Activated CD4-positive, alpha-beta memory T cell treated with anti-CD3 and anti-CD28 coated beads, Interleukin-2, amount 10 ng/mL, durations not matched to agents 7 days and 5 days (primary cell): ENCODE measurements at places on chromosomes 6 and 20.

GRCh38 chr20:5786930-5787795 lies 37.0 kb downstream of the SHLD1 start:
- DNase-seq: no peak

DNA sequence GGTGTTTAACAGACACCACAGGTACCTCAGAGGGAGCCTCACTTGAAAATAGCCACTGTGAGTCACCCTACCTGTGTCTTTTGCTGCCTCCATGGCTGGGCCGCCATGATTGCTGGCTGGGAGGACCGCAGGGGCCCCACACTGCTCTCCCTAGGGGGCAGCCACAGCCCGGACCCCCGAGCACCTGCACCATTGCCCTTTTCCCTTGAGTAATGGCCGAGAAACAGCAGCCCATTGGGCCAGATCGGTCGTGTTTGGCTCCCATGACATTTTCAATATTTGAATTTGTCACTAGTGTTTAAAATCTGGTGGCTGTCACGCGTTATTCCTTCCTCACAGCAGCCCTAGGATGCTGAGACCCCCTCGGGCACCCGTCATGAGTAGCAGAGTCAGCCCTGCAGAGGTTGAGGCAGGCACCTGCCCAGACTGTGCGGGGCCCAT lies 6.7 kb downstream of the ZBP1 start:
- no peak for DNase-seq

DNA sequence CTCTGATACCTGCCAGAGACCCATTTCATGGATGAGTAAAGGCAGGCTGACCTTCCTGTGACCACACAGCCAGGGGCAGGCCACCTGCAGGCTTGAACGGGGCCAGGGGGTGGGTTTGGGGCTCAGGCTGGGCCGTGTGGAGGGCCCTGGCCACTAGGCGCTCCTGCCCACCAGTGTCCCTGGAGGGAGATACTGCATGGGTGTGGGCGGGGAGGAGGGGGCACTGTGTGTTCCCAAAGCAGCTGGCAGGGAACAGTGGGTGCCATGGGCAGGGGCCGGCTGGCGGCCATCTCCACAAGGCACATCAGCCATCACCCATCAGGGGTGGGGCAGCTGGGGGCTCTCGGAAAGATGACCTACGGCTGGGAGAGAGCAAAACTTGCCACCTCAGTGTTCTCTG lies 15.4 kb downstream of the SRC start:
- DNase-seq: no peak

DNA sequence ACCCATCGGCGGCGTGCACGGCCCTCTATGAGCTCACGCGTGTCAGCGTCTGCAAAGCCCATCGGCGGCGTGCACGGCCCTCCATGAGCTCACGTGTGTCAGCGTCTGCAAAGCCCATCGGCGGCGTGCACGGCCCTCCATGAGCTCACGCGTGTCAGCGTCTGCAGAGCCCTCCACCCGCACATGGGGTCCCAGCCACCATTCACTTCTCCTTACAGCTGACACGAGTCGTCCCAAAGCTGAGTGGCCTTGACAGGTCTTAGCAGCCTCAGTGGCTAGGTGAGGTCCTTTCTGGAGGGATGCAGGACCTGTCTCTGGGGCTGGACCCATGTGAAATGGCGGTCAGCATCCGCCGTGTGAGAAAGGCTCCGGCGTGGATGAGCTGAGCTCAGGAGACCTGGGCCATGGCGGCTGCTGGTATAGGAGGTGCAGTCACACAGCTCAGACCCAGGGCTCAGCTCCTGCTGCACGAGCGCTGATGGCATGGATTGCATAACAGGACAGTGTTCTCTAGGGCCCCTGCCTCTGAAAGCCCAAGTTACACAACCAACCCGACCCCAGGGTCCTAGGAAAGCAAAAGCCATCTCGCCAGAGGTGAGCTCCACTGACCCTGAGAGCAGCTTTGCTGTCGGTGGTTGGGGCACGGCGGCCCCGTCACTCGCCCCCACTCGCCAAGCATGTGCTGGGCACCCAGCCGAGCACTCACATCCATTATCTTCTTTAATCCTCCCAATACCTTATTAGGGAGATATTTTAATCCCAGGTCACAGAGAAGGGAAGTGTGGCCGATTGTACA lies 38.9 kb downstream of the DLL1 start:
- DNase-seq: no peak

- no peak for DNase-seq
Measured at GRCh38 chr6:143328876-143329275, 121.6 kb downstream of the ADAT2 start.

- DNase-seq: no peak
Measured at GRCh38 chr20:21968486-21968885, 263.0 kb downstream of the PAX1 start.

- DNase-seq: no peak
Measured at GRCh38 chr6:54624779-54625178, 221.8 kb upstream of the FAM83B start.

- no peak for DNase-seq
Measured at GRCh38 chr20:23140991-23141390, 54.9 kb upstream of the CD93 start.

GRCh38 chr6:16669227-16669626 lies 92.0 kb downstream of the ATXN1 start:
- peak; percentile 86 for DNase-seq

GRCh38 chr6:35327349-35328027 lies 14.9 kb upstream of the PPARD start:
- DNase-seq: peak; percentile 81

- no peak for DNase-seq
Measured at GRCh38 chr6:144653885-144654505, 368.9 kb downstream of the UTRN start.

DNA sequence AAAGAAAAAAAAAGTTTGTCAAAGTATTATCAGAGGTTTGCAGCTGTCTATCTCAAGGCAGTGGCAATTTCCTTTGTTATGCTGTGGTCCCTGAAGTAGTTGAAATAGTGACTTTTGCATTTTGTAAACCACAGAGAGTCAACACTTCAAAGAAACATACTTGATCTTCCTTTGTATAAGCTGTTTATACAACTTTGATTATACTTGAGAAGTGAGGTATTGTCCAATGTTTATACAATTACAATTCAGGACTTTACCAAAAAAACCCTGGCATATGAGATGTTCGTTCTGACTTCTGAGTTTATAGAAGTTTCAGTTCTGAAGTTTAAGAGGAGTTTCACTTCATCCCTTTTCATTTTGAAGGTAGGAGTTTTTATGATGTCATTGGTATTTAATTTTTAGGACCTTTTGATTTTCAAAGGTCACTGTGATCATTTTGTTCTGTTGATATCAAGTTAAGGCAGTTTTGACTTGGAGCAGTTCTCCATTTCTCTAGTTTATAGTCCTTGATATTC lies 4.0 kb downstream of the STK4 start:
- DNase-seq: no peak

- DNase-seq: no peak
Measured at GRCh38 chr6:166683477-166683876, 56.4 kb upstream of the RPS6KA2 start.

DNA sequence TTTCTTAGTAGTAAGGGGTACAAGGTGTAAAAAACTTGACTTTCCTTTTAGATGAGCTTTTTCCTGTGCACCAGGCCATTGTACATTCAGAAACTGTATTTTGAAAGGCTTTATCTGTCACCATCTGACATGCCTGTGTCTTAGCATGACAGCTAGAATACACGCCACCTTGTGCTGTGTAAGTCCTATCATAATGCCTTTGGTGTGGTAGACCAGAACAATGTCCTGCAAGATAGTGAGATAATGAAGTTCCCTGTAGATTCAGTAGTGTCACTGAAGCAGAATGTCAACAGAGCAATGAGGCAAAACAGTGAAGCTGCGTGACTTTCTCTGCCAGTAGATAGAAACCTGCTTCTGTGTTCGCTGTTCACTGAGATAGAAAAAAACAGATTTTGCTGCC lies 105.8 kb downstream of the JAG1 start:
- peak; percentile 20 for DNase-seq

- DNase-seq: no peak
Measured at GRCh38 chr6:113290684-113291083, 566.5 kb upstream of the MARCKS start.

GRCh38 chr6:19324376-19324775 lies 512.8 kb upstream of the ID4 start:
- no peak for DNase-seq

GRCh38 chr6:16806363-16806762 lies 45.1 kb upstream of the ATXN1 start:
- no peak for DNase-seq

GRCh38 chr6:119349361-119350201 lies at the start of gene MAN1A1:
Gene MAN1A1 (minus strand): TSS chr6:119349761. CDS start chr6:119349065, 696 bp downstream.
- peak; percentile 91 for DNase-seq

- DNase-seq: no peak
Measured at GRCh38 chr6:489001-489400, 97.4 kb downstream of the IRF4 start.

GRCh38 chr6:45589367-45589766 lies 211.6 kb upstream of the SUPT3H start:
- DNase-seq: no peak

DNA sequence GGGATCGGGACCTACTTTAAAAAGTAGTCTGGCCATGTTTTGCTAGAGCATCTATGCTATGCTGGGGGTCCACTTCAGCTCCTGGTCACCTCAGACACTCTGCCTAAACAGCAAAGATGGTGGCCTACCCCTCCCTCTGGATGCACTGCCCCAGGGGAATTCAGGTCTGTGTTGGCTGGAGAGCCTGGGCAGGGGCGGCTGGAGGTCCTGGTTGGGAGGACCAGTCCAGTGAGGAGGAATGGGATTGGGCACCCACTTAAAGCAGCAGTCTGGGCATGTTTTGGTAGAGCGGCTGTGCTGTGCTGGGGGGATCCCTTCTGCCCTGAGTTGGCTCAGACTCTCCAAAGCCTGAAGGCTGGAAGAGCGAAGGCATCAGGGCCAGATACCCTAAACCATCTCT lies 23.2 kb upstream of the TCF21 start:
- DNase-seq: no peak

- DNase-seq: peak; percentile 46
Measured at GRCh38 chr20:1619861-1620444, at the start of gene SIRPB1. Gene SIRPB1 (minus strand): TSS chr20:1620009. CDS start chr20:1619944, 65 bp downstream.

DNA sequence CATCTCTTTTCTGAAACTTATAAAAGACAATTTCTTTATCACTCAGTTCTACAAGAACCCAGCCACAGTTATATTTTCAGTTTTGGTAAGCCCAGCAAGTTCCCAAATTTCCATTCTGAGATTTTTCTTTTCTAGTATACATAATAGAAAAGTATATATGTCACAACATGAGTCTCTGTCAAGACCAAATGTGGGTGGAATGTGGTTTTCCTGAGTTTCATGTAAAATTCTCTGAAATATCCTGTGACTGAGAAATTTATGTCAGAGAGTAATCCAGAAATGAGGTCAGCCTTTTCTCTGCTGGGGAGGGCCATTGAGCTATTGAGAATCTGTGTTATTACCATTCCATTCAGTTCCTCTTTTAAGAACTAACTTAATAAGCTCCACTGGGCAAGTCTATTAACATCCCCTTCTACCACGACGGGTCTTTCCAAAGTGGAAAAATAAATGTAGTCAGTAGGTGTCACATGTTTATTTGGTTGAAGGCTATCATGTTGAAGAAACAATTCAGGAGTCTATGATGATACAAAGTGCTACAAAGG lies 100.7 kb upstream of the HMGN3 start:
- DNase-seq: no peak

DNA sequence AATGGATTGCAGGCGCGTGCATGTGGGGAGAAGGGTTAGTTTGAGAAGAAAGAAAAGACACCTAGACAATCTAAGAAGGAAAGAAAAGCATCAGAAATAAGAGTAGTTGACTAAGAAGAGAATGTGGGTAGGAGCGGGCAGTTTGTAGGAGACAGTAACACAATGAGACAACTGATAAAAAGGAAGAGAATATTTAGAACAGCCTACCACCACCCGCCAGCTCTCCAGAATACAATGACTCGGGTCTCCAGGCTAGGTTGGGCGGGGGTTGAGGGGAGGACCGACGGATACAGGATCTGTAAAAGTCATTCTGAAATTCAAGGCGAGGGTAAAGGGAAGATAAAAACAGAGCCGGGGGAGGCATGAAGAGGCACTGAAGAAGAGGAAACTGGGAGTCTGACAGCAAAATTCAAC lies 712 bp downstream of the ABHD16A start:
- no peak for DNase-seq

DNA sequence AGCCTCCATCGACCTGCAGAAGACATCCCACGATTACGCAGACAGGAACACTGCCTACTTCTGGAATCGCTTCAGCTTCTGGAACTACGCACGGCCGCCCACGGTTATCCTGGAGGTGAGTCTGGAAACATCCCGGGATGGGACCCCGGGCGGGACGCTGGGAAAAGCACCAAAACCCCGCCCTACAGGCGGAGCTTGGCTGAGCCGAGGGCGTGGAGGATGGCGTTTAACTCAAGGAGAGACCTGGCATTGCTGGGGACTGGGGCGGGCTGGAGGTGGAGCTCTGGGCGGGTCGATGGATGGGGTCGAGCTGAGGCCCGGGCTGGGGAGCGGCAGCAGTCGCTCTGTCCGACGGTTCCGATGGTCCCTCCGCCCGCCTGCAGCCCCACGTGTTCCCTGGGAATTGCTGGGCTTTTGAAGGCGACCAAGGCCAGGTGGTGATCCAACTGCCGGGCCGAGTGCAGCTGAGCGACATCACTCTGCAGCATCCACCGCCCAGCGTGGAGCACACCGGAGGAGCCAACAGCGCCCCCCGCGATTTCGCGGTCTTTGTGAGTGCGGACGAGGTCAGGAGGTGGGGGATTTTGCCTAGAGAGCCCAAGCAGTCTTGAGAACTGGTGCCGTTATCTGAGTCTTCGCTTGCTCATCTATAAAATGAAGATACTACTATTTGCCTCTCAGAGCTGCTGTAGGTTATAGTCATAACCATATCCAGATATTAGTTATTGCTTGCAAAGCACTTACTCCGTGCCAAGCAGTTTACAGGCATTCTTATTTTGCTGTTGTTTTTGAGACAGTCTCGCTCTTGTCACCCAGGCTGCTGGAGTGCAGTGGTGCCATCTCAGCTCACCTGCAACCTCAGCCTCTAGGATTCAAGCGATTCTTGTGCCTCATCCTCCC lies 3.8 kb downstream of the SPAG4 start:
- DNase-seq: peak; percentile 78

DNA sequence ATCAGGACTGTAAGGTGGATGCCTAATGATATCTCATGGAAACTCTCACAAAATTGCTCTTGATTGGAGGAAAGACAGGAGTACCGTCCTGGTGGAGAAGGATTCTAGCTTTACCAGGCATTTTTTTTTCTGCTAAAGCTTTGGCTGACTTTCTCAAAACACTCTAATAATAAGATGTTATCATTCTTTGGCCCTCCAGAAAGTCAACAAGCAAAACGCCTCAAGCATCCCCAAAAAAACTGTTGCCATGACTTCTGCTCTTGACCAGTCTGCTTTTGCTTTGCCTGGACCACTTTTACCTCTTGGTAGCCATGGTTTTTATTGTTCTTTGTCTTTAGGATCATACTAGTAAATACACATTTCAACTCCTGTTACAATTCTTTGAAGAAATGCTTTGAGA lies 55.5 kb upstream of the RUNX2 start:
- DNase-seq: no peak

DNA sequence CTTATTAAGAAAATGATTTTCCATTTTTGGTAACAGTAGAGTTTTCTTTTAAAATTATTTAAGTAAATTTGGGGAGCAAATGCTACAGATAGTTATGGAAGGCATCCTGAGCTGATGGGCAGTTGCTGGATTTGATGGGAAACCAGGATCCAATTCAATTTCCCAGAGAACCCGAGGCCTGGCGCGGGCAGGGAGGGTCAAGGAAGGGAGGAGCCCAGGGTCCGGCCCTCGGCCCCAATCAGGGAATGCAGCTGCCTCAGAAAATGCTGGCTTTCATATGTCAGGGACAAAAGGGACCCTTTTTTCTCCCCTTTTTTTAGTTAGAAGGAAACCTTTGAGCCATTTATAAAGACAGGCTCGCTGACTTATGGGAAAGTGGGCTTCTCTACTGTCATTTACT lies 42.1 kb downstream of the CTCFL start:
- no peak for DNase-seq
